ENCODE measurements at places on chromosomes 5 and 9. TPM values are rescaled to one million over a fixed set of nuclear protein-coding genes. Genes with fewer than 3 reads are reported as not detected.

KIF4B gene
- not detected for total RNA-seq

ARSI gene
- total RNA-seq: 0.10 TPM

PTPN3 gene
- total RNA-seq: not detected

MAT2B gene
- total RNA-seq: 117 TPM

PPP2R2B gene
- not detected for total RNA-seq

RGS7BP gene
- total RNA-seq: not detected

PLAC8L1 gene
- total RNA-seq: 0.51 TPM

DNA sequence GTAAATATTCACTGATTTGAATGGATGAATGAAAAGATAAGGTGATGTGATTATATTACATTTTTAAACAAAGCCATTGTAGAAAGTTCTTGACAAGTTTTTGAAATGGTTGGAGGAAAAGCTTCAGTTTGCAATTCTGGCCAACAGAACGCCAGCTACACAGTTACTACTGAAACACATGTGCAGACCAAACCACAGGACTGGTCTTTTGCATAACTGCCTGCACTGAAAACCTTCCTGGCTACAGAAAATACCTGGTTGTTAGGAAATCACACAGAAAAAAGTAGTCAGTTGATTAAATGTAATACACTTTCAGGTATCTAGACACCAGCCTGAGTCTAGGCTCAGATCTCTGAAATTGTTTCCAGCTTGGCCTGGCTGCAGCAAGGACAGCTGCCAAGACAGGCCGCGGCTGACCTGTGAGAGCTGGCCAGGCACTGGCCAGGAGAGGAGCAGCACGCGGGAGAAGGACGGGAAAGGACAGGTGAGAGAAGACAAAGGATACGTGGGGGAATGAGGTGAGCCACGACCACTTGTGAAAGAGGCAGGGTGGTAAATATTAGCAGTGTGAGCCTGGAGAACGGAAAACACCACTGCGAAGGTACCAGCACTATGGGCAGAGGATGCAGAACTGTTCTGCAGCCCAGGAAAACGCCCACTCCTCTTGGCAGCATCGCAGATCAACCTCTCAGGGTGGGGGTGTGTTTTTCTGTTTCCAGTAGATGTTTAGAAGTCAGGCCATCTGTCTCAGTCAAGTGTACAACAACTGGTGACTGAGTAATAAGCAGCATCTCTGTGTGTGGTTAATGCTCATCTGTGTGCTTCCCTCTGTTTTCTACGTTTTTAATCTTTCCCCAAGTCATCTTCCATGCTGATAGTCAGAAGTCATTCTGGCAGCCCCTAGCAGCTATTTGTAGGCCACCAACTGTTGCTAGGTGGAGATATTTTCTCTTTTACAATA, 137.4 kb downstream of the SCAMP1 start:
- no peak for DNase-seq

DNA sequence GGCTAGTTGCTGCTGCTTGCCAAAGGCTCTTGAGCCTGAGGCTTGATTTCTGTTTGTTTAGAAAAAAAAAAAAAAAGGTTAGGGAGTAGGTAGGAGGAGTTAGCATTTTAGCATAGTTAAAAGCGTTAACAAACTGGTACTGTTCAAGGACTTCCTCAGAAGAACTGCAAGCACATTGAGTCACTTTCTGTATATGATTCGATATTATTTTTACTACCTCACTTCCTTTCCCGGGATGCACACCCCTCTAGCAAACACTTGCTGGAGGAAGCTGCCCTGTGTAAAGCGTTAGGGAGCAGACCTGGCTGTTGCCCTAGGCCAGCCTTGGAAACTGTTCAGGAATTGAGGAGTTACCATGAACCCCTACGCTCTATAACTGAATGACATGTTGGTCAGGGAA, 15.7 kb upstream of the CEP120 start:
- no peak for DNase-seq

DNA sequence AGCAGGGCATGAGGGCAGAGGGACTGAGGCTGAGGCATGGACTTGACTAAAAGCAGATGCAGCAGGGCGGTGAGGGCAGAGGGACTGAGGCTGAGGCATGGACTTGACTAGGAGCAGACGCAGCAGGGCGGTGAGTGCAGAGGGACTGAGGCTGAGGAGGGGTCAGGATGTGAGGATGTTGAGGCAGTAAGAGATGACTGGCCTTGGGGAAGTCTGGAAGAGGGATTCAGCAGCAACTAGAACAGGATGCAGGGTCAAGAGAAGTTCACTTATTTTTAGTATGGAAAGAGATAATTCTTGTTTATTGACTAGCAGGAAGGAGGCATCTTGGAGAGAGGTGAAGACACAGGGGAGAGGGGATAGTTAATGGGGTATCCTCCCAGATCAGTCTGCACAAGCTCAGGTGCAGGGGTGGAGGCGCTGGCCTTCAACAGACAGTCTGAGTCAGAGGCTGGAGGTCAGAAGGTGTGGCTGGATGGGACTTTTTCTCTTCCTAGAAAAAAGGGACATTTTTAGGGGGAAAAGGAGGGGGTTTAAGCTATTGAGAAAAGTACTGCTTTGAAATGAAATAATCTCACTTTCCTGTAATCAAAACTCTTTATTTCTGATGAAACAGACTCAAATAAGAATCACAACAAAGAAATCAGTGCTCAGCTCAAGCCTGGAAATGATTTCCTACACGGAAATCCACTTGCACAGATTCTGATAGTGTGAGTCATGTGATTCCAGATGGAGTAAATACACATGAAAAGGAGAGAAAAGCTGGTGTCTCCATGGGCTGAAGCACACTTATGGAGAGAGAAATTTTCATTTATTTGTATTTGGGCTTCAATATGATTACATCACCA, 130.9 kb downstream of the PALM2AKAP2 start:
- no peak for DNase-seq

DNA sequence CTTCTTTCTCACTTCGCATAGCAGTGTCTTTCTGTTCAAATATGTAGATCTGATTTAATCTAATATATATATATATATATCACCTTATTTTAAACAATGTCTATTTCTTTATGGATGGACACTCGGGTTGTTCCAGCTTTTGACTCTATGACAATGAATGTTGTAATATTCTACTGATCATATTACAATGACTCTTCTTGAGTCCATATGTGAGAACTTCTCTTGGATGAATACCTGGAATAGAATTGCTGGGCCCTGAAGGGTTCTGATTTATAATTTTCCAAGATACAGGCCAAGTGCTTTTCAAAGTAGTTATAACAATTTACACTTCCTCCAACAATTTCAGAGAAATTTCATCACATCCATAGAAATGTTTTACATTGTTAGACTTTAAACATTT, 28.8 kb downstream of the NTRK2 start:
- no peak for DNase-seq

GRCh38 chr5:93580063-93580926, 724 bp downstream of the NR2F1-AS1 start:
- peak; percentile 58 for DNase-seq

- DNase-seq: no peak
These were observed 320.5 kb upstream of the CD180 start for GRCh38 chr5:67516948-67517565.

DNA sequence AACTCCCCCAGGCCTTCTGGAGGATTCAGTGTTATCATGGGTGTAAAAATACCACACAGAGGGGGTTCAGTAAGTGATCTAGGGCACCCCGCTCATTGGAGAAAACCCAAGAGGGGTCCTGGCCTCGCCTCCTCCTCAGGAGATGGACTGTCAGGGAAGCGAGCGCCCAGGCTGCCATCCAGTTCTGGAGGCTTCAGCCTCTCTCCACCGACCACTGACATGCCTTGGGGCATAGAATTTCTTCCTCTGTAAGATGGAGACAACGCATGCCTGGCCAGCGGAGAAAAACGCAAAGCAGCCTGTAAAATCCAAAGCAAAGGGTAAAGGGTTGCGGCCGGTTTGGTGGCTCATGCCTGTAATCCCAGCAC, 165.4 kb downstream of the COL23A1 start:
- no peak for DNase-seq

DNA sequence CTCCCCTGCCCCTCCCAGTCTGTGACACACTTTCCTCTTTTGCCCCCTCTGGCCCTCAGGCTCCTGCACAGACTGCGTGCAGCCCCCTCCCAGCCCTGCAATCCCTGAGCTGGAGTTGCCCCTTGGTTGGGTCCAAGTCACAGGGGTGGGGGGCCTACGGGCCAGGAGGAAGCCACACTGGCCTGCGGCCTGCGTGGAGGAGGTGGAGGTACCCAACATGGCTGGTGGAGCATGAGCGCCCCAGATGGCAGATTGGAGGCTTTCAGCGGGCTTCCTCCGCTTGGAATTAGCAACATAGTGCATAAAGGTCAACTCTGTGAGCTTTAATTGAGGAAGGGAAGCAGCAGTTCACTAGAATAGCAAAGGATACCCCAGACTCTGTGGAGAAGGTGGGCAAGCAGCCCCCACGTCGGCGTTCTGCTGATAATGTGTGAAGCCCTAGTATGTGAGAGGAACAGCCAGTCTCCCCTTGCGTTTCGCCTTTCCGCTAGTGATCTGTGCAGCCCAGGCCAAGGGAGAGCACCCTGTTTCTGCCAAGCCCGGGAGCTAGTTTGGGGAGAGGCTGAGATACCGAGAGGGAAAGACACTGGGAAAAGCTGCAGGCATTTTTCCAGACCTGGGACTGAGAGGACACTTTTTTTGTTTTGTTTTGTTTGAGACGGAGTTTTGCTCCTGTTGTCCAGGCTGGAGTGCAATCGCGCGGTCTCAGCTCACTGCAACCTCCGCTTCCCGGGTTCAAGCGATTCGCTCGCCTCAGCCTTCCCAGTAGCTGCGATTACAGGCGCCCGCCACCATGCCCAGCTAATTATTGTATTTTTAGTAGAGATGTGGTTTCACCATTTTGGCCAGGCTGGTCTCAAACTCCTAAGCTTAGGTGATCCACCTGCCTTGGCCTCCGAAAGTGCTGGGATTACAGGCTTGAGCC, 35.3 kb upstream of the MACIR start:
- DNase-seq: no peak

DNA sequence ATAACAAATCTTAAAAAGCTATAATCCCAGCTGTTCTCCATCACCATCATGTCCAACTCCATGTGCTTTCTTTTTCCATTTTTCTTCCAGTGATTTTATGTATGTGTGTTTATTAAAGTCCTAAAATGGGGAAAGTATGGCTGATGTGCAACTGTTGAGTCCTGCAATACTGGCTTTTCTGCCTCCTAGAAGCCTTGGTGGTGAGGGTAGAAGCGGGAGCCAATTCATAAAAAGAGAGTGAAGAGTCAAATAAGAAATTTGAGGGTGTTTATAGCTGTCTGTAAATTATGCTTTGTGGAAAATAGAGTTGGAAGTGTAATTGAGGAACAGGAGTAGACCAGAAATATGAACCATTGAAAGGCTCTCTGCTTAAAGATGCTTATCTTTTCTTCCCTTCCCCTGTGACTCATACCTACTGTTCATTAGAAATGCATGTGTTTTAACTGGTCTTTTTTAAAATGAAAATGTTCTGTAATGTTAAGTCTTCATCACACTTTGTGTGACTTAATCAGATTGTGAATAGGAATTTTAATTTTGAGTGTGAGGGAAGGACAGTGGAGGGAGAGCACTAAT, 80.1 kb downstream of the ZCCHC7 start:
- no peak for DNase-seq

- DNase-seq: no peak
These were observed 327.2 kb downstream of the BNC2 start for GRCh38 chr9:16543225-16543624.

DNA sequence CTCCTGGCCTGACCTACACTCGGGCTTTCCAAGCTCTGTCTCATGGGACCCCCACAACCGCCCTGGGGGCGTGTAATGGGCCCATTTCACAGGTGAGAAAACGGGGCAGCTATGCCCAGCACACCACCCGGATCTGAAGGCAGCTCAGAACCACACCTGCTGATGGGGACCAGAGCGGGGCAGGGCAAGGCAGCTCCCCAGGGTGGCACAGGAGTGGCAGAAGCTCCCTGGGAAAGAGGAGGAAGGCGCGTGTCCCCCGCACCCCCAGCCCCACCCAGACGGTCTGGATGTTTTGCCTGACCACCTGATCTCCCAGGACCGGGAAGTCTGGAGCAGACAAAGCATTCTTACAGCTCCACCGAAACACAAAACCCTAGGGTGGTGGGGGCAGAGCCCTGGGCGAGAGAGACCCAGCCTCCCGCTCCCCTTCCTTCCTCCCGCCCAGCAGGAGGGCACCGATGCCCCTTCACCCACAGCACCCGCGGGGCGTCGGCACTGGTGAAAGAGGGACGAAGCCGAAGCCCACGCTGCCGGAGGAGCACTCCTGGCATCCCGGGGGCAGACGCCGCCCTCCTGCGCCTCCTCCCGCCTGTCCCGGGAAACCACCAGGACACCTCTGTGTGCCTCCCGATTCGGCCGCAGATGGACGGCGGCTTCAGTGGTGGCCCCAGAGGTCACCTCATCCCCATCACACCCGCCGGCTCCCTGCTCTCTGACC, 14.5 kb downstream of the NOTCH1 start:
- no peak for DNase-seq

DNA sequence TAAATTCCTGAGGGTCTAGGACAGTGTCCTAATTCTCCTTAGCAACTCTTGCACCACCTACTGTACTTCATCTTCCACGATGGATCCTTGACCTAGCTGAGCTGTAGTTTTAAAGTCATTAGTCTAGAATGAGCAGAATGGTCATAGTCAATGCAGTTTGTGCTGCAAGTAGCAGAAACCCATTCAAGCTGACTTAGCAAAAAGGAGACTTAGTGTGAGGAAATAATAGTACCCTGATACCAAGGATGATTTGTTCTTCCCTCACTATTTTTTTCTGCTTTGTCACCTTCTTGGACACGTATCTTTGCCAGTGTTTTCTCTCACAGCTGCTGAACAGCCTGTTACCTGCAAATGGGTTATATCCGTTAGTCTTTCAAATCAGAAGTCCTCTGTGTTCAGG, 5.3 kb downstream of the MFAP3 start:
- no peak for DNase-seq

DNA sequence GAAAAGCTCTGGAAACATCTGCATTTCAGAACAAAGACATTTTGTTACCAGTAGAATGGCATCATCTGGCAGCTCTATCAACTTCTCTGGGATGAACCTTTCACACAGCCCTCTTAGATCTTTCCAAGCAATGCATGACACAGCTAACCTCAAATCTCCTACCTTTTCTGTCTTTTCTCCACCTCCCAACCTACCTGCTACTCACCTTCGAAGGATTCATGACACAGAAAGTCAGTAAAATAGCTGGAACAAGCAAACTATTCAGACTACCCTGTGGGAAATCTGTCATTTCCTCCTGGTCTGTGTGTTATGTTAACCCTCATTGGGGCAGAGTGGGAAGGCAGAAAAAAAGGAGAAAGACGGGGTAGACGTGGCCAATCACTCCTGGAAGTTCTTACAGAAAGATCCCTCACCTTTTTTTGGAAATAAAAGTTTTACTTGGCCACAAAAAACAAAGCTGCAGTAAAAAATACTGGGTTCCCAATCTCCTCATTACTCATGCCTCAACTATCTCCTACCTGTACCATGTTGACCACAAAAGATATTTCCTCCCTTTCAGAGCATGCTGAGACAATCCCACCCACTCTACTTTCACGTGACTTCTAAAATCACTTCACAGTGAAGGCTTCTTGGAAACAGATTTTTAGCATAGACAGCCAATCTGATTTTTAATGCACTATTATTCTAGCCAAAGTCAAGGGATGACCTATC, 362.1 kb upstream of the RFX3 start:
- DNase-seq: no peak

- DNase-seq: no peak
These were observed 277.0 kb downstream of the HSPA4 start for GRCh38 chr5:133328800-133329199.

- no peak for DNase-seq
These were observed 14.8 kb downstream of the COL27A1 start for GRCh38 chr9:114169952-114170770.

- no peak for DNase-seq
These were observed 2245.5 kb upstream of the WWC1 start for GRCh38 chr5:166045961-166046360.

GRCh38 chr5:147339313-147339712, 104.5 kb downstream of the STK32A start:
- DNase-seq: no peak

- no peak for DNase-seq
These were observed 282.7 kb downstream of the GAS1 start for GRCh38 chr9:86664603-86665002.

Data from B cell (primary cell).